Naive thymus-derived CD8-positive, alpha-beta T cell (primary cell): ENCODE measurements at places on chromosomes 7 and 10. TPM values are rescaled to one million over a fixed set of nuclear protein-coding genes. Genes with fewer than 3 reads are reported as not detected.

- H3K27me3 ChIP-seq = no peaks in the 10 kb centered on the region
- H3K36me3 ChIP-seq = peaks cover 22% of the 10 kb centered on the region
- peak overlapping the region; percentile 80 for H3K4me3 ChIP-seq
- peaks cover 80% of the 10 kb centered on the region for H3K4me1 ChIP-seq
- H3K27ac ChIP-seq = peak overlapping the region; percentile 98
These were observed 111.5 kb downstream of the CCNY start for GRCh38 chr10:35447693-35448407.

DNA sequence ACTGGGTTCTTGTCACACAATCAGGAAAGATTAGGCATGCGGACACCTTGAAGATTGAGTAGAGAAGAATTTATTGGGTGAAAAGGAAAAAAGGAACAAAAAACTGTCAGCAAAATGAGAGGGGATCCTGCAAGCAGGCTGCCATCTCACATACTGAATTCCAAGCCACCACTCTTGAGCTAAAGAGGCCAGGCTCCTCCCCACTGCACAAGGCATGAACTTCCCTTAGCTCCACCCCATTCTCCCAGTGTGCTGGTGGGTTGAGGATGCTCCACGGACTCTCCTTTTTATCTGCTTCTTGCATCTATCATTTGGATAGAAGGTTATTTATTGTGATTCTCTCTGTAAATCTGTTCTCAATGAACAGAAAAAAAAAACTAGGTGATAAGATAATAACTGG, 79.6 kb downstream of the ANKRD7 start:
- no peak overlapping the region for H3K27ac ChIP-seq
- no peaks in the 10 kb centered on the region for H3K4me1 ChIP-seq

The EPDR1 gene
- total RNA-seq = 0.75 TPM

GRCh38 chr7:36787933-36788378, 63.7 kb upstream of the AOAH start:
- peak; percentile 69 for DNase-seq
- H3K27me3 ChIP-seq = no peaks in the 10 kb centered on the region
- peak overlapping the region; percentile 38 for H3K4me3 ChIP-seq
- no peaks in the 10 kb centered on the region for H3K36me3 ChIP-seq

GRCh38 chr10:129971381-129972144, 7.5 kb upstream of the EBF3 start:
- peaks cover 5% of the 10 kb centered on the region for H3K36me3 ChIP-seq
- no peak for DNase-seq
- peaks cover 53% of the 10 kb centered on the region for H3K27me3 ChIP-seq

GRCh38 chr10:22245567-22245966, 27.8 kb upstream of the EBLN1 start:
- H3K27ac ChIP-seq = no peak overlapping the region
- H3K4me3 ChIP-seq = no peak overlapping the region
- peaks cover 25% of the 10 kb centered on the region for H3K27me3 ChIP-seq
- no peak for DNase-seq

GRCh38 chr7:132262160-132262470, 314.2 kb downstream of the PLXNA4 start:
- no peaks in the 10 kb centered on the region for H3K36me3 ChIP-seq
- DNase-seq = no peak
- no peak overlapping the region for H3K27ac ChIP-seq
- H3K4me1 ChIP-seq = no peaks in the 10 kb centered on the region
